ENCODE measurements at places on chromosomes 13 and 19.

DNA sequence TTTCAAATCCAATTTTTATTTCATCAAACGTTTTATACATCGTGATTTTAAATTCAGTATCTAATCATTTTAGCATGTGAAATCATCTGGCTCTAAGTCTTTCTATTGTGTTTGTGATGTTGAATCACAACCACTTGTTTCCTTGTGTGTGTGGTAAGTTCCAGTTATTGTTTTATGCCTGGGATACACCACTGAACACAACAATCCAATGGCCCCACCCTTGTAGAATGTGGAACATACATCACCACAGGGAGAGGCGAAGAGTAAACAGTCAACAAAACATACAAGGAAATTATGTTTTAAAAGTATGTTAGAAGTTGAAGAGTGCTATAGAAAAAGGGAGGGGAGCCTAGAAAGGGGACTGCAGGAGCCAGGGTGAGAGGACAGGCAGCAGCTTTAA lies 100.5 kb downstream of the EPSTI1 start:
- no peak for DNase-seq

- DNase-seq: no peak
Observed at GRCh38 chr19:31356587-31357314, 7.5 kb upstream of the TSHZ3 start.

GRCh38 chr13:62299988-62300387 lies 884.3 kb upstream of the PCDH20 start:
- no peak for DNase-seq

GRCh38 chr19:29487432-29487831 lies 38.4 kb upstream of the VSTM2B start:
- no peak for DNase-seq

- DNase-seq: no peak
Observed at GRCh38 chr13:71087432-71087831, 779.6 kb downstream of the DACH1 start.

DNA sequence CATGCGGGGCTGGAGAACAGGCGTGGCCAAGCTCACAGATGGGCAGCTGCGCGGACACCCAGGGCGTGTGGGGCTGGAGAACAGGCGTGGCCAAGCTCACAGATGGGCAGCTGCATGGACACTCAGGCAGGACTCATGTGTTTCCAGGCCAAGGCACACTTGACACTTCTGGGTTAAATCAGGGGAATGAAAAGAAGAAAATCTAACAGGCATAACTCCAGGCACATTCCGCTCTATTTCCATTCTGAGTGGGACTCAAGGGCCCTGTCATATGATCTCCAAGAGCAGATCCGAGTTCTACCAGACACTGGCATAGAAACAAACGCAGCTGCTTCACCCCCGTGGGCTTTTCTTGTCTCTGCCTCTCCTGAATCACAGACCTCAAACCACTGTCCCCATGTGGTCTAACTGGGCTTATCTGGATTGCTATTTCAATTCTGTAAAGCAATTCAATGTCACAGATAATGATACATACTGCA lies 17.4 kb upstream of the C13orf46 start:
- DNase-seq: peak; percentile 76

DNA sequence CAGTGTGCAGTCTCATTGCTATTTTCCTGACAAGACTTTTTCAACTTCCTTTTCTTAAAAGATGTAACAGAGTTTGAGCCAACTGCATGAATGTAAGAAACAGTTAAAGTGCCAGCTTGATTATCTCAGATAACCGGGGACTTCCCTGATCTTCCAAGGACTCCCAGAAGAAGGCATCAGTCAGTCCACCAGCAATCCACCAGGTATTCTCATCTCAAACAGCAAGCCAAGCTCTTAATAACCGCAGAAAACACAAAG lies 350.1 kb downstream of the LIG4 start:
- DNase-seq: no peak

DNA sequence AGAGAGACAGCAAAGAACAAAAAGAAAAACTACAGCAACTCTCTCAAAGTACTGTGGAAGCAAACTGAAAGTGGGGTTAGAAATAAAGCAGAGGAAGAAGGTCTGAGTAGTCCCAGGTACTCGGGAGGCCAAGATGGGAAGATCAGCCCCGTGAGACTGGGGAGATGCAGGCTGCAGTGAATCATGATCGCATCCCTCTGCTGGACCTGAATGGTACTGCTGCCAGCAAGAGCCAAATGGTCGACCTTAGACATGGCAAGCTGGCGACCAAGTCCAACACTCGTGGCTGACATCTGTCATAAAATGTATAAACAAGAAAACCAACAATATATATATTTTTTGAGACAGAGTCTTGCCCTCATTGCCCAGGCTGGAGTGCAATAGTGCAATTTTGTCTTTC lies 33.7 kb upstream of the ZNF724 start:
- no peak for DNase-seq

DNA sequence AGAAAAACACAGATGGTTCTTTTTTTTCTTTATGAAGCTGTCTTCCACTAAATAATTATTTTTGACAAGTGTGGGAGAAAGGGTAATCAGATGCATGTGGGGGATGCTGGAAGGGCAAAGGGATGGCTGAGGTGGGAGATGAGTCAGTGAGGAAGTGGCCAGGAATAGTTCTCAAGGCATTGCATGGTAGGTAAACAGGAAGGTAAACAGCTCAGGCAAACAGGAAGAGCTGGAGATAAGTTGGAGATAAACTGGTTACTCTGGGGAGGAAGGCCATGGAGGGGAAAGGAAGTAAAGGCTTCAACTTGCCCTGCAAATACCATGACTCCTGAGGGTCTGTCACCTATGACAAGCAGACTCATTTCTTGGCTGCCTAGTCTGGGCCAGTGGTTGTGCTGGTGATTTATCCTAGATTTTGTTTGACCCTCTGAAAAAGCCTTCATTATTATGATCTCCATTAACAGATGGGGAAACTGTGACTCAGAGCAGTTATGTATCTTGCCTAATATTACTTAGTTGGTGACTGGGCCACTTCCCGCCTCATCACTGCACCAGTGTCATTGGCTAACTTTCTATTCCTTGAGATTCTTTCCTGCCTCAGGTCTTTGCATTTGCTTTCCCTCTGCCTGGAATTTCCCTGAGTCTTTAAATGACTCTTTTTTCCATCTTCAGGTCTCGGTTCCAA lies 17.1 kb downstream of the ACTL9 start:
- DNase-seq: no peak

- no peak for DNase-seq
Observed at GRCh38 chr13:73223372-73223781, 164.6 kb downstream of the KLF5 start.

DNA sequence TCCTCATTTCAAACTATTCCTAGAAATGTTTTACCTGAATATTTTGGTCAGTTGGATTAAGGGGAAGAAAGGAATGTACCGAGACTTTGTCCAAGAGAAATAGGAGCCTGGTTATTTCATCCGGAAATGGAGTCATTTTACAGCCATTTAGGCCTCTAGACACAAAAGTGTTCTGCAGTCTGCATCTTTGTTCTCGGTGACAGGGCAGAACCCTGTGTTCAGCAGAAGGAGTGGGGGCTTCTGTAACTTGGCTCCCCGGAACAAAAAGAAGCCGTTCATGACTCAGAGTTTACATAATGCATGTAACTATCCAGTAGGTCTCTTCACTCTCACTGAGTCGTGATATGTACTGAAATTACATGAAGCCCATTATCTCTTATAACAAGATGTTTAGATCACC lies 21.6 kb upstream of the FNDC3A start:
- DNase-seq: no peak

DNA sequence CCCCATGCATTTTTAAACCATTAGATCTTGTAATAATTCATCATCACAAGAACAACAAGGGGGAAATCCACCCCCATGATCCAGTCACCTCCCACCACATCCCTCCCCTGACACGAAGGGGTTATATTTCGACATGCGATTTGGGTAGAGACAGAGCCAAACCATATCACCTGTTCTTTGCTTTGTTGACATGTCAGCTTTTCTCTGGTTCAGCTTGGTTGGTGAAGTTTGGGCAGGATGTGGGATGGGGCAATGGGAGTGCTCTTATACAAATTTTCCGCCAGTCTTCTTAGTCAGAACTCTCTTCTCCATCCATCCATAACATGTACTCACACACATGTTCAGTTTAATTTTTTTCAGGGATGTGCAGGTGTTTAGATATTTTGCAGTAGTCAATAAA lies 12.9 kb downstream of the TPP2 start:
- DNase-seq: no peak

Data from NCI-H2107 (cell line).